Stimulated activated CD4-positive, alpha-beta T cell treated with anti-CD3 and anti-CD28 coated beads, Interleukin-1b, Interleukin-23, amount 100 ng/mL, for 1 hour (primary cell): ENCODE measurements at places on chromosomes 5 and 9.

GRCh38 chr5:52342361-52342760 is 445.4 kb upstream of the ITGA1 start:
- no peak for DNase-seq

DNA sequence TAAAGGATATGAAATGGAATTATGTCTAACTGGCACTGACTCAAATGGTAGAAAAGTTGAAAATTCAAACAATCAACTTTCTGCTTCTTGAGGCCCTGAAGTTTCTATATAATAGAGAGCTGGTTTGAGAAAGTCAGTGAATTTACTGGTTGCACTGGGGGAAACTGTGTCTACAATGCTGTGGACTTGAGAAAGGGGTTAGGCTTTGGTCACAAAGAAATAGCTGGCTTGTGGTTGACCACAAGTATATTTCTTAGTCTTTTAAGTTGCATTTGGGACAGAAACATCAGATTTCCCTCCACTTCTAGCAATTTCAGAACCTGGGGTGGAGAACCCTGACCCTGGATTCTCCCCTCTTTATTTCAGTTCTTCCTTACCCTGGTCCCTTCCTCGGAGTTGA is 192.6 kb upstream of the ACTBL2 start:
- DNase-seq: no peak

GRCh38 chr5:71974165-71974564 is 133.1 kb upstream of the MAP1B start:
- no peak for DNase-seq

DNA sequence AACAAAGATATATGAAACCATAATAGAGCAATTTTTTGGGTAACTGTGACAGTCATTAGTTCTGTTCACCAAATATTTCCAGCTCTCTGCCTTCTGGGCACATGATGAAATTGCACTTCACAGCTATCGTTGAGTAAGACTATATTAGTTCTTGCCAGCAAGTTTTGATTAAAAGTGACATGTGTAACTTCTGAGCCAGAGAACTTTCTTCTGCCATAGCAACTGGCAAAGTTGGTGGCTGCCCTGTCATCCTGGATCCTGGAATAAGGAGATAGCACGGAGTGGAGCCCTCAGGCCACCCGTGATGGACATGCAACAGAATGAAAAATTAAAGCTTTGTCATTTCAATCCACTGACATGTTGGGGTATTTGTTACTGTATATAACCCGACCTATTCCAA is 194.4 kb upstream of the VCAN start:
- DNase-seq: no peak

GRCh38 chr9:112546149-112547012 is 59.8 kb downstream of the KIAA1958 start:
- DNase-seq: no peak

- DNase-seq: no peak
These were observed 577 bp downstream of the TUT7 start for GRCh38 chr9:86353655-86354010.

DNA sequence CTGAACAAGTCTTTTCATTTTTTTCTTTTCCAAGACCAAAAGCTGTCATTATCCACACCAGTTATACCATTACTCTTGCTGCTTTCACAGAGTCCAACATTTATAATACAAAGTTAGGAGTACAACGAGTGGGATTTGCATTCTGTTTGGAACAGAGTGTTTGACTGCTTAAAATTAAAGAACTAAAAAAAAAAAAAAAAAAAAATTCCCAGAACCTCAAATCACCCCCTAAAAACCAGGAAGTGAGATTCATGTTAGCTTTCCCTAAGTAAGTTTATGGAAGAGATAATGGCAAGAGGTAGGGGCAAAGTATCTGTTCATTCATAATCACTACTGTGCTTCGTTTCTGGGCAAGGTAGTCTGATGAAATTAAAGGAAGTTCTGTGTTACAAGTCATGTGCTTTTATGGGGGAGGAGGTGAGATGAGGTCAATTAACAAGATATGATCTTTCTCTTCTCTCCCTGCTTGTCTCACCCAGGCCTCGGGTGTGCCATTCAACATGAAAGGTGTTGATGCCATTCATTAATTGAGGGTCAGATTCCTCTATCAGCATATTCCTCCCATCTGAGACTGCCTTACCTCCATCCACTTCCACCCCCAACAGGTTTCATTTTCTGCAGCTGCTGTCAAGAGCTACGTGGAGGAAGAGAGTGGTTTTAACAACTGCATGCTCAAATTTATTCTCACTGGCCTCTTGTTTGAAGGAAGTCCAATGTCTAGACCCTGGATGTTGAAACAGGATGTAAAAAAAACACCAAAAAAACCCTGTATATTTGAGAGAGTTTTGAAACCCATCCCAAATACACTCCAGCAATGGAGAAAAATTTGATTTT is 58.1 kb downstream of the MARCHF3 start:
- DNase-seq: no peak

DNA sequence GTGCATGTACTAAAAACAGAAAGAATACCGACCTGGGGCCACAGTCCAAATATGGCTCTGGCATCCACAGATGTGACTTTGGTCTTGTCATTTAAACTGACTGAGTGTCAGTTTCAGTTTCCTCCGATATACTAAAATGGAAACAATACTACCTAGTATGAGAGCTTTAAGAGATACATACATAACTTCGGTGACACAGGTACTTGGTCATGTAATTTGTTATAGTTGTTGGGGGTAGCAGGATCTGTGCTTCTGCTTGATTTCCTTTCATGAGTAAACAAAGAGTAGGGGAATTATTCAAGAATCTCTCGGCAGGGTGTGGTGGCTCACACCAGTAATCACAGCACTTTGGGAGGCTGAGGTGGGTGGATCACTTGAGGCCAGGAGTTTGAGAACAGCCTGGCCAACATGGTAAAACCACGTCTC is 32.1 kb downstream of the MTMR12 start:
- no peak for DNase-seq

DNA sequence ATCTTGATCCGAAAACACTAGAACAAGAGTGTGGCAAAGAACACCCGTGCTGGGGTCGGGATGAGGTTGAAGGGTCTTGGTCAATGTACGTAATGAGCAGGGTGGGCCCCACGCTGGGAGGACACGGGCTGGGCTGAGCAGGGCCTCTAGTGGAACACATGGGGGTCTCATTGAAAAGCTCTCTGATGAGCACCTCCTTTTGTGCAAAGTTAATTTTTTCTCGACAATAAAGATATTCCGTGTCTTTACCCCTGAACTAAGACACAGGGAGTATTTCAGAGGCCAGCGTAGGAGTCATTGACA is 8.0 kb downstream of the UCK1 start:
- DNase-seq: no peak

- no peak for DNase-seq
These were observed 33.9 kb downstream of the PNPLA7 start for GRCh38 chr9:137516144-137516917.

DNA sequence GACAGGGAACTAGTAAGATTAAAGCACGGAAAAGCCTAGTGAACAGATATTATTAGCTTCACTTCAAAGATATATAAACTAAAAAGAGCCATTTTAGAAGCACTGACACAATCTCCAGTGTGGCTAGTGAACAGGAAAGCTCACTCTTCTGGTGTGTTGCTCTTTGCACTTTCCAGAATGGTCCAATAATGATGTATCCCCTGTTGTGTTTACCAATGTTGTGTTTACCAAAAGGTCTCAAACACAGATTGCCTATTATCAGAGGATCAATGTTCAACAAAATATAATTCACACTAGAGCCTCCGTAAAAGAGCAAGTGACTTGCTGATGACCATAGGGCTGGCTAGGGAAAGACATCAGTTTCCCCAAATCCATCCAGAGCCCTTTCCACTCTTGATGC is 11.6 kb downstream of the KLHL3 start:
- DNase-seq: no peak

GRCh38 chr5:142833517-142834449 is 63.6 kb downstream of the ARHGAP26 start:
- DNase-seq: no peak

DNA sequence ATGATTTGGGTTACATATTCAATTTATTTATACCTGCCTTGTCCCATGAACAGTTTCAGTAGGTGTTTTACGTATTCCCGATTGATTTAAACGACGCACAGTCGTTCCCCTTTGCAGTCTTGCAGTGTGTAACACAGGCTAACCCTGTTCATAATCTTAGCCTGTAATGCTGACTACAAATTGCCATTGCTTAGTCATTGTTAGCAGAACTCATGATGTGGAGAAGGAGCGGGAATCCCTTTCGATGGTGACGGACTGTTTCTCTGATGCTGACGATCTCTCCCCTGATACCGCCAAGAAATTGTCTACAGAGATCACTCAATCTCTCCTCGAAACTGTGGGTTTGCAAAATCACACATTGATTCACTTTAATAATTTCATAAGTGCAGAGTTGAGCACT is 93.2 kb downstream of the MRPL36 start:
- no peak for DNase-seq

DNA sequence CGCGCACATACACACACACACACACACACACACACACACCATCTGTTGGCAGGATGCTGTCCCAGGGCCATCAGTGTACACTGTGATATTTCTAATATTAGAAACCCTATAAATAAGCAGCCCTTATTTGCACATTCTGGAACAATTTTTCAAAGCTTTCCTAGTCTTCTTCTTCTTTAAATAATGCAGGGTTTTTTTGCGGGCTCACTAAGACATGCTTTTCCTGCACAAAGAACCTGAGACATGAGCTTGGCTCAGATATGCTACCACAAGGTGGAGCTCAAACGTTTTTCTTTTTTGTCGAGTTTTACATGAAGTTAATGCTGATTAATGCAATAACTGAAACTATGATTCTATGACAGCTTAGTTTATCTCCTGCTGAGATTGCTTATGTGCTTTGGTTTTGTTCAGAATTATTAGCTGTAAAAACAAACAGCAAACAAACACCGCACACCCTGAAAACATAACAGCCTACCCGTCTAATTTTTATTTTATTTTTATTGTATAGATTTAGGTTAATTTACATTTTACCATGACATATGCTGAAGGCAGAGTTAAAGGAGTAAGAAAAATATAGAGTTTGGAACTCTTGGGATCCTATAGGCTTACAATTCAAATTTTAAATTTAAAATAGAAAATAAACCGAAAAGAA is 95.8 kb downstream of the ALDH1A1 start:
- no peak for DNase-seq

- DNase-seq: no peak
These were observed 545.4 kb downstream of the CDH9 start for GRCh38 chr5:26492906-26493459.

- no peak for DNase-seq
These were observed 2.9 kb downstream of the KLHL3 start for GRCh38 chr5:137733006-137733405.

DNA sequence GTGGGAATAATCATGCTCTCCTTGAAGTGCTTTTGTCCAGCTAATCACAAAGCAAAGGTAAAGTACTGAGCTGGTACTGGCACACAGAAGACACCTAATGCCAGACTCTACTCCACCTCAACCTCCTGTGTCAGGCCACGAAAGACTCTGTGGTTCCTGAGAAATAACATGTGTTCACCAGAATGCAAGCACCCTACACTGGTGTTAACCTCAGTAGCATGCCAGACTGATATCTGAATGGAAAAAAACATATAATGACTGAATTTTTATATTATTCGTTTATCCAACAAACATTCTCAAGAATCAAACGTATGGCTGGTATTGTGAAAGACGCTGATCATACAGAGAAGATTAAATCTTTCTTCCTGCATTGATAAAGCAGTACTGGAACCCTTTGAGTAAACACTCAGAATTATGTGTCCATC is 97.1 kb upstream of the IFNE start:
- DNase-seq: no peak

DNA sequence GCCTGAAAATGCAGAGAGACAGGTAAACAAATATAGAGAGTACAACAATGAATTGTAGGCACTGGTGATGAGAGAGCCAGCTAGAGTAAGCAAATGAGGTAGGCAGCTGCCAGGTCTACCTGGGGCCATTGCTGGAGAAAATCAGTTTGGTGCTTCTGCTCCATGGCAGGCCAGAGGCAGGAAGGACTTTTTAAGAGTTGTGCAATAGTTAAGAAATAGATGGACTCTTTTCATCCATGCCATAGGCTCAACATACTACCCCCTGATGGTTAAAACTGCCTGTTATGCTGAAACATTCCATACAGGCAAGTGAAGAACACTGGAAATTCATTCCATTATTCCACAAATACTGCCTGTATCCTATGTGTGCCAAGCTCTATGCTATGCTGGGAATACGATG is 86.5 kb upstream of the CCDC112 start:
- no peak for DNase-seq

DNA sequence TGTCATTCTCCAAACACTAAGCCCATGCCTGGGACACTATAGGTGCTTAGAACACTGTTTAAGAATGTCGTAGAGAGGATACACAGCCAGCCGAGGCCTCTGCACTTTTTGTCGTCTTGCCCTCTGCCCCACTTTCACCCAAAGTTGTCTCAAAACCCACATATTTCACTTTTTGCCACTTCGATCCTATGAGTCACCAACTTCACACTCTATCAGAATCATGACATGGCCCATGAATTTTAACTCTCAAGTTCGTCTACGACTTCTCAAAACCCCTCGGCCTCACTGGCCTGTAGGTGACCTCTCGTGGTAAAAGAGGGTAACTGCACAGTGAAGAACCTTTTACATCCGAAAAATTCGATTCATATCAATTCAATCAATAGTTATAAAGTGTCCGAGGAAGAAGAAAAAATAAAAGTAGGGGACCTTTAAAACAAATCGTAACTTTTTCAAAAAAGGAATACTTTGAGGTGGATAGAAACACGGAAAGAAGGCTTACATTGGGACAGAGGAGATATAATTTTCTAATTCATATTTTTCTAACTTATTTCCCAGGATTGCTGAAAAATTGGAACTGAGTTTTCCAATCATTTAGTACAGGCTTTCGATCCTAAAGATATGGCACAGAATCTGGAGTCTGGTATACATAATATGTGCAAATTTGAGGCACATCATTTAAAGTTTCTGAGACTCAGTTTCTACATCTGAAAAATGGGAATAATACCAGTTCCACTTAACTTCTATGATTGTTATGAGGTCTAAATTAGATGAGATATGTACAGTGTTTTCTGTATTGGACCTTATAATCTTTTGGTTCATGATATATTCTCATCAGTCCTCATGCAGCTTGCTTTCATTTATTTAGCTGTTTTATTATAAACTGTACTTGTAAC is 122.6 kb downstream of the APBA1 start:
- DNase-seq: no peak

- no peak for DNase-seq
These were observed 55.8 kb downstream of the ASS1 start for GRCh38 chr9:130500340-130501180.
